Activated T-helper 9 cell treated with anti-CD3 and anti-CD28 coated beads, Interleukin-2, amount 50 U/mL, for 16 hours (primary cell): ENCODE measurements at places on chromosomes 5 and 9.

DNA sequence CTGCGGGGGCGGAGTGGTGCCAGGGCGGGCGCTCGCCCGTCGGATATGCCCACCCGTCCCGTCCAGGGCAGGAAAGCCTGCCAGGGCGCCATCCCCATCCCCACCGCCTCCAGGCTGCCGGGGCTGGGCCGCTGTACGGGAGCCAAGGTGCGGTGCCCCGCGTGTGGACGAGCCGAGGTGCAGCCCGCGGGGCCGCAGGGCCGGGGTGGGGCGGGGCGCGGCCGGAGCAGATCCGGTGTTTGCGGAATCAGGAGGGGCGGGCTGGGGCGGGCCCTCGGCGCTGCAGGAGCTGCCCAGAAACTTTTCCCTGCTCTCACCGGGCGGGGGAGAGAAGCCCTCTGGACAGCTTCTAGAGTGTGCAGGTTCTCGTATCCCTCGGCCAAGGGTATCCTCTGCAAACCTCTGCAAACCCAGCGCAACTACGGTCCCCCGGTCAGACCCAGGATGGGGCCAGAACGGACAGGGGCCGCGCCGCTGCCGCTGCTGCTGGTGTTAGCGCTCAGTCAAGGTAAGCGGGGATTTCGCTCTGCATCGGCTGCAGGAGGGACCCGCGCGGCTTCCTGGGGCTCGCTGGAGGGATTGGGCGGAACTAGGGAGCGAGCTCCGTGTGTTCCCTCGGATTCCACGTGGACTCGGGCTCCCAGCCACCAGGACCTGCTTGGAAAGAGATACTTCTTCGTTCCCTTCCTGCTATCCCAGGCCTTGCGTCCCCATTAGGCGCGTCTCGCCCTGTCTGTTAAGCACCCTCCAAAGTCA lies at the start of gene ITGA2:
ITGA2 (plus strand) TSS at position 328 of the 756 bp plus-strand sequence; CDS start at position 445, 117 bp downstream.
- DNase-seq = peak; percentile 5

DNA sequence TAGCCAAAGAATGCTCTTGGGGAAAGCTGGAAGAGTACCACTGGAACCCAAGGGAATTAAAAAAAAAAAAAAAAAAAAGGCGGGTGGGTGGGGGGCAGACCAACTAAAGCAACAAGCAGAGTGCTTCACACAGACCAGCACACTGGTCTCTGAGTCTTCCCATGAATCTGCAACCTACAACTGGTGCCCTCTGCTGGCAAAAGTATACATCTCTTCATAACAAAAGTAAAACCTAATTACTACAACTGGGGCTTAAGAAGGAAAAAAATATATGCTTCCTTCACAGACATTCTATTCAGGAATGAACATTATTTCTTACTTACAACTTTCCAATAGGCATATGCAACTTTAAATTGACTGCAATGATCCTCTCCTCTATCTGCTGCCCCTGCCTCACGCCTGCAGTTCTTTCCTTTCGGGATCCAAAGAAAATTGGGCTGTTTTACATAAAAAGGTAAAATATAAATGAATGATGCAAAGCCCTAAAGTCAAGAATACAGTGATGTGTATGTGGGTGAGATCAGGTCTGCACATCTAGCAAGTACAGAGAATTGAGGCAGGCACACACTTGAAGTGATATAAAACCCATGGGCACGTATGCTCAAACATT lies 7.2 kb upstream of the KLHL3 start:
- peak; percentile 18 for DNase-seq

- no peak for DNase-seq
Observed at GRCh38 chr9:25412646-25413045, 265.6 kb downstream of the TUSC1 start.

DNA sequence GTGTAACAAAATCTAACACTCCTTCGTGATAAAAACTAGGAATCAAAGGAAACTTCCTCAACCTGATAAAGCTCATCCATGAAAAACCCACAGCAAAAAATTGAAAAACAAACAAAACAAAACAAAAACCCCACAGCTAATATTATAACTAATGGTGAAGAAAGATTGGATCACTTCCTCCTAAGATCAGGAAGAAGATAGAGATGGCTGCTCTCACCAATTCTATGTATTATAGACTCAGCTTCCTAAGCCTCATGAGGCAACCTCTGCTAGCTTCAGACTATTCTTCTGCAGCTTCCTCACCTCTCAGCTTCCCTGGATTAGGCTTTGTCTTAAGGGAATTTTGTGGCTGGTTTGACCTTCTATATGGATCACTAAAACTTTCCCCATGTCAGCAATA lies 40.1 kb downstream of the PHAX start:
- DNase-seq = no peak

DNA sequence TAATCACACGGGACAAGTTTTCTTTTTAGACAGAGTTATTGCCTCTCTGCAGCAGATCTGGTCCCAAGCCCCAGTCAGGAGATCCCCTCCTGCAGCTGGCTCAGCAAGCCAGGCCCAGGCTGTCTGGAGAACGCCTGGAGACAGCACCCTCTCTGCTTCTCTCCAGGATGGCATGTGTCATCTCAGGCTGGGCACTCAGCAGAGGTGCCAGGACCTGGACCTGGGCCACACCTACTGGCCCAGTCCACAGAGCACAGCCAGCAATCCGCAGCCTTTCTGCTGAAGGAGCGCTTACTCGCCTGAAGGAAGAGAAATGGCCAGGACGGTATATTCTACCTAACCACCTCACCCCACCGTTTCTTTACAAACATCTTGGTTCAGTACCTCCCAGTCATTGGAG lies 4.7 kb upstream of the TBC1D9B start:
- no peak for DNase-seq

DNA sequence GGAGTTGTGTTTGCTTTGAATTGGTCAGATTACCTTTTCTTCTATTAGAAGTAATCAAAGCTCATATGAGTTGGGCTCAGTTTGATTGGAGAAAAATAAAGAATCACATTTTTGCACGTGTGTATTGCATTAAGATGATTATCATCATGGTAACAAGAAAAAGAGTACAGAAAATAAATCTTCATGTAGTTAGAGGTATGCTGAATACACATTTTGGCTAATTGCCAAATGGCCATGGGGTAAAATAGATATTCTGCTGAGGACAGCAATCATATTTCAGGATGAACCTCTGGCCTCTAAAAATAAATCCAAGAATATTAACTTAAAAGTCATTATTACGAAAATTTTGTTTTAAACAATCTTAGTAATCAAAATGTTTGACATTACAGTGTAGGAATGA lies 38.9 kb upstream of the GNAQ start:
- no peak for DNase-seq

- no peak for DNase-seq
Observed at GRCh38 chr5:44388321-44389089, 715 bp downstream of the FGF10 start.

DNA sequence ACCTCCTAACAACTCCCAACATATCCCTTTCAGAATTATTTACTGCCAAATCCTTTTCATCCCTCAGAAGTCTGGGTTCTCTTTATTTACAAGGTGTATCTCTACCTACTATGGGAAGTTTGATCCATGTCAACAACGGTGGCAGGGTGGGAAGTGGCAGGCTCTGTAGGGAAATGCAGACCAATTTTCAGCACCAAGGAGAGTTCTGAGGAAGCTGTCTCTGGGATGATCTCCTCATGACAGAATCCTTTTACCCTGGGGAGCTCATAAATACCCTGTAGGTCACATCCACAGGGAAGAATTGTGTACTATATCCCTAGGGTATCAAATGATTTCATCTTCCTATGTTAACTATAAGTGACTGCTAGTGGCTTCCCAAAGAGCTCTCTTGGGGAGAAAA lies 107.8 kb upstream of the NEK6 start:
- no peak for DNase-seq

- no peak for DNase-seq
Observed at GRCh38 chr5:159051421-159052282, 48.1 kb downstream of the EBF1 start.
